RPMI7951 (cell line): ENCODE measurements at places on chromosomes 3 and 15. TPM values are rescaled to one million over a fixed set of nuclear protein-coding genes. Genes with fewer than 3 reads are reported as not detected.

BTLA gene
- total RNA-seq = 0.10 TPM in 1 of 2 replicates, not detected in the other

BCHE gene
- total RNA-seq = 5.8 and 9.5 TPM in 2 replicates

CFAP44 gene
- total RNA-seq = 0.59 and 1.6 TPM in 2 replicates

SCN5A gene
- under 0.01 and 0.59 TPM in 2 replicates for total RNA-seq

KCNH8 gene
- not detected in 2 replicates for total RNA-seq

DNA sequence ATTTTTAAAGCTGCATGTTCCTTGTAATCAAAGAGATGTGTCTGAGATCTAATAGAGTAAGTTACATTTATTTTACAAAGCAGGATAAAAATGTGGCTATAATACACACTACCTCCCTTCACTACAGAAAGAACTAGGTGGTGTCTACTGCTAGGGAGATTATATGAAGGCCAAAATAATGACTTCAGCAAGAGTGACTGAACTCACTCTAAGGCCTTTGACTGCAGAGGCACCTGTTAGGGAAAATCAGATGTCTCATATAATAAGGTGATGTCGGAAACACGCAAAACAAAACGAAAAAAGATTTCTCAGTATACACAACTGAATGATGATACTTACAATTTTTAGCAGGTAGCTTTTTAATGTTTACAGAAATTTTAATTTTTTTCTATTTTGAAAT, 19.1 kb downstream of the B3GNT5 start:
- DNase-seq = no peak

- no peak for DNase-seq
Measured at GRCh38 chr3:59970796-59971195, 921.0 kb upstream of the CFAP20DC start.

GRCh38 chr3:167740961-167741587, 5.6 kb downstream of the SERPINI1 start:
- DNase-seq = peak; percentile 32

DNA sequence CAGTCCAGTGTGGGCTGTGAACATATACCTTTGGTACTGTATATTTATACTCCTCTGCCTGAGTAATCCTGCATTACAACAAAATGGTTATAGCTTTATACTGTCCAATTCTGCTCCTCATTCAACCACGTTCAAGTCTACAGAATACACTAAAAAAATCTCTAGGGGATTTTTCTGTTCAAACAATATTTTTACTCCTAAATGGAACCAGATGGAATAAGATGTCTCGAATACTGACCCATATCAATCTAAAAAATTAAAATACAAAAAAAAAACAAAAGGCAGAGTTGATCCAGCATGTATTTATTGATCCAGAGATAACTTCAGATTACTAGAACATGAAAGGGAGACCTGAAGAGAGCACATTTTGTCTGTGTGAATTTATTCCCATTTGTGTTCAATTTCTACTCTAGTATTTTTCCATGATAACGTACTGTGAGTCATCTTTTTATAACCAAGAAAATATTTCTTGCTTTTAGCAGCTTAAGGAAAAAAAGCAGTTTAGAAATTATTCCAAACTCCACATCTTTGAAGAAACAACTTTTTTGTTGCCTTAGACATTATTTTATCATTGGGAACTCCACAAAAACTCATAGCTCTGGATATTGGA, 910.7 kb downstream of the TBL1XR1 start:
- no peak for DNase-seq

- DNase-seq = no peak
Measured at GRCh38 chr15:64515196-64515595, 54.8 kb downstream of the ZNF609 start.

- no peak for DNase-seq
Measured at GRCh38 chr3:188712991-188713390, 458.8 kb upstream of the TPRG1 start.
